GM23338 (cell line): ENCODE measurements at places on chromosomes 5 and 9. TPM values are rescaled to one million over a fixed set of nuclear protein-coding genes. Genes with fewer than 3 reads are reported as not detected.
A peak's percentile ranks its signal among the peaks of the same experiment; 100 is the strongest.

Gene MAN1B1
- 35.7 and 39.9 TPM in 2 replicates for total RNA-seq

- DNase-seq = peak; percentile 1
Measured at GRCh38 chr5:1054799-1055775, 46.5 kb downstream of the NKD2 start.

GRCh38 chr5:141680751-141681201 lies 1.3 kb downstream of the ARAP3 start:
- peak; percentile 96 for DNase-seq

GRCh38 chr5:64190562-64191306 lies 25.1 kb downstream of the RNF180 start:
- DNase-seq = no peak

GRCh38 chr5:126341906-126342630 lies 81.1 kb upstream of the GRAMD2B start:
- no peak for DNase-seq
